ENCODE measurements at places on chromosomes 12 and 14.
A peak's percentile ranks its signal among the peaks of the same experiment; 100 is the strongest.

GRCh38 chr14:100393362-100393761 is 70.2 kb downstream of the SLC25A47 start:
- no peak for DNase-seq

DNA sequence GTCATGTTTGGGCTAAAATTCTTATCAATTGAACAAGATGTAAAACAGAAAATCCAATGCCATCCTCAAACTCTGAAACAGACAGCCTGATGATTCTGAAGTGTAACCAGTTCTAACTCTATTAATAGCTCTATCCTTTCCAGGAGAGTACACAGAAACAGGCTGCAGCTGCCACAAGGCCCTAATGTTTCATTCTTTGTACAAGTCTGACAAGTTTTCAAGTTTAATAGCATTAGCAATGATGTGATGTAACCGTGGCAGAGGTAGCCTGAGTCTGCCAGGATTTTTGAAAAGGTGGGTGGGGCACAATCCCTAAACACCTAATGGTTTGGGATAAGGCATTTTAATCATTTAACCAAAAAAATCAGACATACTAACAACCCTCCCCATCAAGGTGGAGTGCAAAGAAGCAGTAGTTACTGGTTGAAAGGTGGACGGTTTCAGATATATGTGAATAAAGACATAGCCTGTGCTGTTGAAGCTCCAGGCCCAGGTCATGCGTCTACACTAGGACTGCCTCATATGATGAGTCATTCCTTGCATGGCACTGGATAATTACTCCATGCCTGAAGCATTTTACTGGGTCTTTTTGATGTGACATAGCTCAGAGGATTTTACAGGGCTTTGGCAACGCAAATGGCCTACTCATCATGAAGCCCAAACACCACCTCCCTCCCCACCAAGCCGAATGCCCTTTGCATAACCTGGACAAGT is 145.1 kb upstream of the GRIP1 start:
- DNase-seq = no peak

DNA sequence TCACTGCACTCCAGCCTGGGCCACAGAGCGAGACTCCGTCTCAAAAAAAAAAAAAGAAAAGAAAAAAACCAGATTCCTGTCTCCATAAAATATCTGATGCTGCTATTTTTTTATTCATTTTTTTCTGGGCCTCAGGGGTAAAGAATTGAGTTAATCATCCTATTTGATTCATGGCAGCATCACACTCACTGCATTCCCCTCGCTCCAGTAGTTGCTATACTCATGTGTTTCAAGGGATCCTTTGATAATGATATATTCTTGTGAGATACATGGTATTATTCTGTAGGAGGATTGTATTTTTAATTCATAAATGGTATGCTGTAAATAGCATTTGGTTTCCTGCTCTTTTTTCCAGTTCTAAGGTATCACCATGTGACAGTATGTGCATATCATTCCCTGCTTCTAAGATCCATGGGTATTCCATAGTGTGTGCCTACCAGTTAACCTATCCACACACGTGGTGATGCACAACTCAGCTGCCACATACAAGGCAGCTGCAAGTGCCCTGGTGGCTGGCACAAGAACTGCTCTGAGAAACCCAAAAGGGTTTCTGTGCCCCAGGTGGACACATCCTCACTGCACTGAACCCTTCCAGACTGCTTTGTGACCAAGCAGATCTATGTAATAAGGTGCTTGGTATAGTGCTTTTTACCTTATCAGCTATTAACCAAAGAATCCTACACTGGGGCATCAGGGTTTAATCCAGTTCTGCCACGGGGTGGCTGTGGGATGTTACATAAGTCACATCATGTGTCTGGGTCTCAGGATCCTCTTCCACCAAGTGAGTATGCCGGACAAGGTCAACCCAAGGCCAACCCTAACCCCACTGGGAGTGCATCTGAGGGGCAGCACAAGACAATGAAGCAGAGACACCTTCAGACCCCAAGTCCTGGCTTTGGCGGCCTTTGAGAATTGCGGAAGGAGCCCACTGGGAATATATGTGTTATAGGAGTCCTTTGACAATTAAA is 74.6 kb downstream of the ZFP36L1 start:
- DNase-seq = no peak

GRCh38 chr12:117009759-117010158 is 89.5 kb downstream of the TESC start:
- DNase-seq = no peak

GRCh38 chr14:58825606-58826005 is 187.8 kb downstream of the DACT1 start:
- no peak for DNase-seq

- DNase-seq = no peak
Measured at GRCh38 chr14:81085596-81085995, 130.2 kb downstream of the TSHR start.

DNA sequence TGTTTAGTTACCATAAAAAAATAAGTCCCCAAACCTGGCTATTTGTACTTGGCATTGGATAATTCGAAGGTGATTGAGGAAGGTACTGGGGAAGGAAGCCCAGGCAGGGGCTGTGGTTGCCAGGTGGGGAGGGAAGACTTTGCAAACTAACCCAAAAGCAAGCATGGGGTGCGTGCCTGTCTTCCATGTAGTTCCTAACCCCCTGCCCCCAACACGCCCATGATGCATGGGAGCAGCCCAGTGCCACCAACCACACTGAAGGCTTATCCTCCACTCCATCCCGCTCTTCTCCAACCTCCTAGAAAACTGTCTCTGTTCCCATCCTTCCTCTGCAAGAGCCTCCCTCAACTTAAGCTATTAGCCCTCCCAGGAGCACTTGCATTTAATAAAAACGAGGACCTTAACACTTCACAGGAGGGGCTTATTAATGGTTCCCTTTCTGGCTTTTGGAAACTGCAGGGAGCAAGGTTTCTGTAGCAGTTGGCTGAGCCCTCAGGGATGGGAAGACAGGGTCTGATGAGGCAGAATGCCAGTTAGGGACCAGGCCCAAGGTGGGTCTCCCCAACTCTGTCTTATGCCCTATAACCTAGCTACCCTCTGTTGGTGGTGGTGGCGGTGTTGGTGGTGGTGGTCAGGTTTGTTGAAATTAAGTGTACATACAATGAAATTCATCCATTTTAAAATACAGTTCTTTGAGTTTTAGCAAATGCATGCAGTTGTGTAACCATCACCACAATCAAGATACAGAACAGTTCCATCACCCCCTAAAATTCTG is 96.0 kb downstream of the ZFP36L1 start:
- DNase-seq = no peak

DNA sequence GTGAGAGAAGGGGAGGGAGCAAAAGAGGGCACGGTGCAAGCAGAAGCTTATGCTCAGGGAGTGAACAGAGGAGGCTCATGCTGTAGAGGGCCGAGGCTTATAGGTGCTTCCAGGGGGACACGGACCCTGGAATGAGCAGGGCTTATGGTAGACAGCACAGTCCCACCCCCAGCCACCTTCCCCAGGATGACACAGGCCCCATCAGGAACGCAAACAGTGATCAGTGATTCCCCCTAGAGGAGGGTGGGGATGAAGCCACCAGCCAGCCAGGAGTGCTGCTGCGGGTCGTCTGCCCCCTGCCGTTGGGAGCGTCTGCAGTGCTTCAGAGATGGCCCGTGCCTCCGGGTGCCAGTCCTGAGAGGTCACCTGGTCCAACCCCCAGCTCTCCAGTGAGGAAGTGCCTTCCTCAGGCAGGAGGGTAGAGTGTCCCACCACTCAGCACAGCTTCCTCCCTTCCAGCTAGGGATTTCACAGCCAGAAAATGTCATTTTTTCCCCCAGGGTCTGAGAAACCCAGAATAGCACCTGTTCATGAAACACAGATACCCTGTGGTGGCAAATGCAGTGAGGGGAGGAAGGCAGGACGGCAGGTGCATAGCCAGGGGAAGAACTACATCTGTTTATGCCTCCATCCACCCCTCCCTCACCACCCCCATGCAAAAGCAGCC is 60.7 kb downstream of the SLC6A12 start:
- DNase-seq = peak; percentile 9

DNA sequence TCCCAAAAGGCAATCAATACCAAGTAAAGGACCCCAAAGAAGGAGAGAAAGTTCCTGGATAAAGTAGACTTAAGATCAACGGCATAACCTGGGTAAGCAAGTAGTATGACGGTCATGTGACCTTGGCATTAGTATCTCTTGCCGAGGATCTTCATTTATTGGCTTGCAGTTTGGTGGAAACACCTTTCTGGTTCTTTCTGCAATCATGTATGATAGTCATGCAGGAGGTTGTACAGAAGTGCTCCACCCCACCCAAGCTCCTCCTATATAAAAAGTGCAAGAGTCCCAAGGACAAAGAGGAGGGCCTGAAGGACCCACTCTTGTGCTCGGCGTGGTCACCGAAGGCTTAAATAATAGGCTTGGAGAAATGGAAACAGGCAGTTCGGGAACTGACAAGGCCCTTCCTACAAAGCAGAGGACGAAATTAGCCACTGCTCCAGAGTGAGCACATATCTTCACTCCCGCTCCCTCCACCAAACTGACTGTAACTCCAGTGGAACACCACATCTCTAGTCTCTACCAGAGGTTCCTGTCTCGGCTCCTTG is 750 bp downstream of the CS start:
- DNase-seq = no peak

GRCh38 chr14:84041421-84041820 is 1488.5 kb upstream of the FLRT2 start:
- no peak for DNase-seq

DNA sequence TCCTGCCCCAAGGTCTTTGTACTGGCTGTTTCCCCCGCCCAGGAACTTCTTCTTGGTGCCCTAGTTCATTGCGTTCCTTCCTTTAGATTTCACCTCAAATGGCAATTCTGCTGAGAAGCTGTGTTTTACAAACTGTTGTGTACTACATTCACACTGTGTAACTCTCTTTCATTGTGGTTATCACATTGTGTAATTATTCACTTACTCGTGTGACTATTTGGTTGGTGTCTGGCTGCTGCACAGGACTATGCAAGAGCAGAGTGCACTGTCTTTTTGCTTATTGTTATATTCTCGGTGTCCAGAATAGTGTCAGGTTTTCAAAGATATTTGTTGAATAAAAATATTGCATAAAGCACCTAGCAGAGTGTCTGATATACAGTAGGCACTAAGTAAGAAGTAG is 177.2 kb upstream of the PRICKLE1 start:
- DNase-seq = no peak

GRCh38 chr12:118319627-118320026 is 53.1 kb downstream of the TAOK3 start:
- DNase-seq = no peak

- no peak for DNase-seq
Measured at GRCh38 chr12:114780746-114781399, 96.9 kb upstream of the TBX3 start.

DNA sequence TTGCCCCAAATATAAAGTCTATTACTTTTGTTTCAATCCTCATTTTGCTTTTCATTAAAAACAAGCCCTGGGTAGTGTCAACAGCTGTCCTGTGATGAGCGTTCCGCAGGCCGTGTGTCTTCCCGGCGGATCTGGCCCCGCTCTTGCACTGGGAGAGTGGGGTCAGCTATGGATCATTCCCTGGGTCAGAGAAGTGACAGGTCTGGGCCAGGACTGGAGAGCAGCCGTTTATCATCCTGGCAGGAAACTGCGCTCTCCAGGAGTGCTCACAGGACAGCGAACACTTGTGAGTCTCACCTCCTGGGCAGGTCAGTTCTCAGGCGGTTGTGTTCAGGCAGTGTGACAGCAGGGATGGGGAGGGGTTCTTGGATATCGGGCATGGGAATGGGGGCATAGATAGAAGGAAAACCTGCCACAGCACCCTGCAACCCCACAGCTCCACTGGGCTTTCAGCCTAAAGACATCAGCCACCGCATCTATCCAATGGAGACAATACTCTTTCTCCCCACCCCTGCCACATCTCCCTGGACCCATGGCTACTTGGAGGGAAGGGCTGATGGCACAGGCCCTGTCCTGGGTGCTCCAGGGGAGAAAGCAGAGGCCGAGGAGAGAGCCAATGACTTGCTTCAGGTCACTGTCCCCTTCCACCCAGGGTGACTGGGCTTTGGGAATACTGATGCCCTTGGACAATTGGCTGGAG is 47.8 kb upstream of the CHGA start:
- no peak for DNase-seq

DNA sequence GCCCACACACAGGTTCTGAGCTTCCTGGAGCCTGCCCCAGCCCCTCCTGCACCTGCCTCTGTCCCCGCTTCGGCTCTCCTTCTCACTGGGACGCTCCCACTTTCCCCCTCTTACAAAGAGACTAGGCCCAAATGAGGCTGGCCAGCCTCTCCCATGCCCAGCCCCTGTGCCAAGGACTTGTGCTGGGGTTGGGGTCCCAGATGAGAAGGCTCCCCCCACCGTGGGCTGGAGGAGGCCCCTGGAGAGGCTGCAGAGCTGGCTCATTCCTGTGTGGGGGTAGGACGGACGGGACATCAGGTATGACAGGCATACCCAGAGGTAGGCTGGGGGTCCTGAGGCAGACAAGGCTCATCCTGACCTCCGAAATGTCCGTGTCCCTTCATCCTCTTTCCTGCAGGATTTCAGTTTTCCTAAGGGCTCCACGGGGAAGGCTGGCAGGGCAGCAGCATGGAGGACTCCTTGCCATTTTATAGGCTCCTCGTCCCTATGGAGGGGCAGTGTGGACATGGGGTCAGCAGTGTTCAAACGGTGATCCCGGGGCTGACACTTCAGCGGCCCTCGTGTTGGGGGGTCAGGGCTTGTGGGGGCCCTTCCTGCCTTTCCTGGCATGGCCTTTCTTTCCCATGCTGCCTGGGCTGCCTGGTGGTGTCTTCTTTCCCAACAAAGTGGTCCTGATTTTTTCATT is 49.1 kb upstream of the MEG3 start:
- no peak for DNase-seq

GRCh38 chr12:57523706-57524614 is 1.3 kb downstream of the MBD6 start:
- DNase-seq = no peak

DNA sequence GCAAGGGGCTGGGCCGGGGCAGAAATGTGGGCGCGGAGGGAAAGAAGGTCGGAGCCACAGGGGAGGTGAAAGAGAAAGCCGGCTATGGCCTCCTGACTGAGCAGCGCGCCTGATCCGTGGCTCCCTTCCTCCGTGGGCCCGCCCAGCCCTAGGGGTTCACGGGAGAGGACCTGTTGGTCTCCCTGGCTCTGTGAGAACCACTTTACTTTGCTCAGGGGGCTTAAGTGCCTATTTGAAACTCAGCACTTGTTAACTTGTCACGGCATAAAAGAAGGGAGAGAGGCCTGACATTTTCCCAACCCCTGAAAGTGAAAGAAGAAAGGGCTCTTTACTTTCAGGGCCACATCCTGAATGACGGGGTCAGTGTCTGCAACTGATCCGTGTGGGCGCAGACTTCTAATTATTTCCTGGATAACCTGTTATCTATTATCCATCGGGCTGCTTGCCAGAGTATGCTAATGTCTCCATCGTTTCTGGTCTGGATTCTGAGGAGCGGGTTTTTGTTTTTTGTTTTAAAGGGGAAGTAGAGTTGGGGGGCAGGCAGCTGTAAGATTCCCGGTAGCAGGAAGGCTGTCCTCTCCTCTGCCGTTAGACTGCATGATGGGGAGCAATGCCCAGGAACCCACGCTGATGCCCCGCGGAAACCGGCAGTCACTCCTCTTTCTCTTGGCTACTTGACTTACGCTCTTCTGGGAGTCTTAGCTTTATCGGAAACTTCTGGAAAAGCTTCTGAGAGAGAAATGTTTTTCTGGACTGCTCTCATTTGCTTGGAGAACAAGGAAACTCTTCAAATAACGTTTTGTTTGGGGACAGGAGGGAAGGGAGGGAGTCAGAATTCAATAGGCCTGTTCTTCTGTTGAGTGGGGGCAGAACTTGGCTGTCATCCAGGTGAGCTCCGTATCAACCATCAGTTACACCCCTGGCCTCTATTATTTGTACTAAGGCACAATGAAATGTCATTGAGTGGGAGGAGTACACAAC is 127.7 kb upstream of the MAX start:
- DNase-seq = peak; percentile 80

GRCh38 chr14:95562892-95563685 is 28.2 kb downstream of the GLRX5 start:
- no peak for DNase-seq

All from NCI-H2029 treated with DMSO at 0.1 percent for 48 hours (cell line).